ENCODE measurements at places on chromosomes 5 and 9.
A peak's percentile ranks its signal among the peaks of the same experiment; 100 is the strongest.

DNA sequence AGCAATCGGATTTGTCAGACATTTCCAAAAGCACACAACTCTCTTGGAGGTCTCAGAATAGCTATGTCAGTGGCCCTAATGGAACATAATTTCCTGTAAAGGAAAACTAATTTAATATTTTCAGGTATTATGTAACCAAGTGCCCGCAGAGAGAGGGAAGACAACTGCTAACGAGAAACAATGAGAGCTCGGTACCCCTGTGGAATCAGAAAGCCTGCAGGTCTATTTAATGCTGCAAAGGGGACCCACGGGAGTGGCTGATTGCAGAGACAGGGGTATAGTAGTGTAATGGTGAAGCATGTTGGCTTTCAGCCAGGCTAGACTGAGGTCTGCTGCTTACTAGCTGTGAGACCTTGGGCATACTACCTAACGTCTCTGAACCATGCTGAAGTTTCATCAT lies 508.1 kb upstream of the BRINP1 start:
- DNase-seq = no peak

- DNase-seq = peak; percentile 86
Observed at GRCh38 chr9:105007143-105007542, 79.2 kb upstream of the ABCA1 start.

DNA sequence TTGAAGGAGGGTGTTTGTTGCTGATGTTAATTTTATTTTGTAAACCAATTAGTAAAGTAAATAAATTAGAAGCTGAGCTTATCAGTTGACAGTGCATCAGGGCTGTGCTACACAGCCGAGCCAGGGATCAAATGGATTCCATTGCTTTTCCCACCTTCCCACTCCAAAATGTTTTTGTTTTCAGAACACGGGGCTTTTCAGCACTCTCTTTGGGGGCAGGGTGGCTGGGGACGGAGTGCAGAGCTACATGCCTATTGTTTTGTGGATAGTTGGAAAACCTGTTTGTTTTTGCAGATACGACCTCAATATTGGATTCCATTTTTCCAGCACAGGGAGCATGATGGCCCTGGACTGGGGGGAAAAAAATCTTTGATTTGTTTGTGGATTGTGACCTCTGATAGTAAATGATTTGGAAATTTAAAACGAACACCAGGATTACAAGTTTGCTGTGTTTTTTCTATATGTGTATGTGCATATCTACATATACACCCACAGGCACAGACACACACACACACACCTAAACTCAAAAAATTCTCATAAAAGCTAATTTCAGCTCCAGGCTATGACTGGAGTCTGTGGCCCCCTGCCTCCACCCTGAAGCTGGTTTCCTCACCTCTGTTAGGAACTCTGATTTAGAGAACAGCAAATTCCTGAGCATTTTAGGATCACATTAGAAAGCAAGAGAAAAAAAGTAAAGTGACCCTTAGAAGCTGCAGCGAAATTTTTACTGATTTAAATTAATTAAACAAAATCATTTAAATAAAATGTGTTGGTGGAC lies 371.7 kb upstream of the IRX2 start:
- no peak for DNase-seq

- no peak for DNase-seq
Observed at GRCh38 chr9:73059247-73059646, 92.4 kb upstream of the ANXA1 start.

GRCh38 chr5:107743373-107744000 lies 72.8 kb upstream of the EFNA5 start:
- DNase-seq = peak; percentile 80

- peak; percentile 82 for DNase-seq
Observed at GRCh38 chr5:14871214-14872069, at the start of gene ANKH. TSS of gene ANKH (minus strand) at chr5:14871778. CDS start at chr5:14871447, 331 bp downstream.

GRCh38 chr5:83342465-83342864 lies 129.1 kb upstream of the VCAN start:
- no peak for DNase-seq

DNA sequence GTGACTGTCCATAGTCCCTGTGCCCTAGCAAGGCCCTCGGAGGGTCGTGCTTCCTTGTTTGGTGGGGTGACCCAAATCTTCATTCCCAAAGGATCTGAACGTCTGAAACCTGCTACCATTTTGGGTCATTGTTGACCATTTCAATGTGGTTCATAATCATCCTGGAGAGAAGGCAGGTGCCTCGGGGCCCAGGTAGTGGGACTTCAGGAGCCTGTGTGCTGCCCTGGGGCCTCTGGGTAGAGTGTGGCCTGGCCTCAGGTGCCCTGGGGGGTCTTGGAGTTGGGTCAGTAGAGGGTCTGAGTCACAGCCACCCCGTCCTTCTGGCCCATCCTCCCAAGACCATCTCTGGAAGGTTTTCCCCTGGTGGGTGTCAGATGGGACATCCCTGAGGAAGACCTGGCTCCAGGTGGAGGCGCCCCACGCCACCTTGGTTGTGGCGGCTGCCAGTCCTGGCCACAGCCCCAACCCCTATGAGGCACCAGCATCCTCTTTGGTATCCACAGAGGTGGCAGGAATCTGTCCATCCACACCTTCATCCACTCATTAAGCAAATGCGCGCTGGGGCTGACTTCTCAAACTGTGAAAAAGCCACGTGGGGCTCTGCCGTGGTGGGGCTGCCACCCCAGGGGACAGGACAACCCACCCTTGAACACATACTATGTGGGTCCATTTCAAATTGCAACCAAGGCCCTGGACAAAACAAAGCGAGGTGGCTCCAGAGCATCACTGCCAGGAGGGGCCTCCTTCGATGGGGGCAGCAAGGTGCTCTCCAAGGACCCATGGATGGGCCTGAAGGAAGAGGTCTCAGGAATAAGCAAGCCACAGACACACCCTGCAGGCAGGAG lies 41.6 kb upstream of the FCN1 start:
- no peak for DNase-seq

DNA sequence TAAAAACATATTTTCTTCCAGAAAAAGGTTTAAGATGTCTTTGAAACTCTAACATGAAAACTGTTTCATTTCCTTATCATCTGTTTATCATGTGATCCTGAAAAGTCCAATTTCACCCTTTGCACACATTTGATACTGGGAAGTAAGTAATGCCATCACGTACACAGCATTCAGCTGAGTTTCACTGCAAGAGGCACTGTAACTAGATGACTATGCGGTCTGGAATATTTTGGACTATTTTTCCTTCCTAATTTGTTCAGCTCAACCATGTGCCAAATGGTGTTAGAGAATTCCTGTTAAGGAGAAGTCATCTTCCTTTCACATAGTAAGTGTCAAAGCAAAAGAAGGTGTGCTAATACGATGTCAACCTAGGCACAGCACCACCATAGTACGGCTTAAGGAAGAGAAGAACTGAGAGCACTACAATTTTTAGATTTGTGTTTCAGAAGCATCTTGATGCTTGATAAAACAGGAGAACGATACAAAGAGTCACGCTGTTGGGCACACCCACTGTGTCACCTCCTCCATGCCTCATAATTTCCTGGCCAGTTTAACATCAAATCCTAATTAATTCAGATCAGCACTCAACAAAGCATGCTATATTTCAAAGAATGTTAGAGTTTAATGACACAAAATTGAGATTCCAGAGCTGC lies 77.5 kb downstream of the GNAQ start:
- no peak for DNase-seq

DNA sequence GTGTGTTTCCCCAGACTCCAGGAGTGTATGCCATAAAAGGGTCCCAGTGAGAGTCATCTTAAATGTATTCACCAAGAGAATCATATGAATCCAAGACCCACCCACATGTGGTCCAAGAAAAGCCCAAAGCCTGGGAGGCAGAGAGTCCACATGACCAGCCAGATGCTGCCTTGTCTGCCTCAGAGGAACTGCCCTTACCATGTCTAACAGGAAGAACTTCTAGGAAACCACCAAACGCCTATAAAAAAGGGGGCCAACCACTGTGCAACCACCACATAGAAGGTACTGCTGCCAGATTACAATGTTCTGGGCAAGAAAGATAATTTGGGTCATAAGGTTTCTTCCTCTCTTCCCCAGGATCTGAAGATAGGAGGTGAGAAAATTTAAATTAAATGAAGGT lies 129.8 kb upstream of the SLC24A2 start:
- DNase-seq = no peak

- no peak for DNase-seq
Observed at GRCh38 chr5:109907189-109907588, 217.5 kb downstream of the MAN2A1 start.

DNA sequence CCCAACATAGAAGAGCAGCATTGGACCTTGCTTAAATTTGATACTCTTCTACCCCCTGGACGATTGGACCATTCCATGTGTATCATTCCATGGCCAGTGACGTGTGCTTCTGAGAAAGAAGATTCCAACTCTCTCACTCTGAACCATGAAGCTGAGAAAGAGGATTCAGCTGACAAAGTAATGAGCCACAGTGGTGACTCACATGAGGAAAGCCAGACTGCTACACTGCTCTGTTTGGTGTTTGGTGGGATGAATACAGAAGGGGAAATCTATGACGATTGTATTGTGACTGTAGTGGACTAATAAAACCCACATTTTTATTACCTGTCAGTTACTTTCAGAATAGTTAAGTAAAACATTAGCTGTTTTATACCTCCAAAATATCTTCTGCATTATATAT lies 7.5 kb downstream of the HSPA5 start:
- peak; percentile 97 for DNase-seq

GRCh38 chr5:137743031-137743640 lies 7.2 kb upstream of the KLHL3 start:
- peak; percentile 72 for DNase-seq

GRCh38 chr9:132531710-132532570 lies 50.5 kb upstream of the BARHL1 start:
- no peak for DNase-seq

DNA sequence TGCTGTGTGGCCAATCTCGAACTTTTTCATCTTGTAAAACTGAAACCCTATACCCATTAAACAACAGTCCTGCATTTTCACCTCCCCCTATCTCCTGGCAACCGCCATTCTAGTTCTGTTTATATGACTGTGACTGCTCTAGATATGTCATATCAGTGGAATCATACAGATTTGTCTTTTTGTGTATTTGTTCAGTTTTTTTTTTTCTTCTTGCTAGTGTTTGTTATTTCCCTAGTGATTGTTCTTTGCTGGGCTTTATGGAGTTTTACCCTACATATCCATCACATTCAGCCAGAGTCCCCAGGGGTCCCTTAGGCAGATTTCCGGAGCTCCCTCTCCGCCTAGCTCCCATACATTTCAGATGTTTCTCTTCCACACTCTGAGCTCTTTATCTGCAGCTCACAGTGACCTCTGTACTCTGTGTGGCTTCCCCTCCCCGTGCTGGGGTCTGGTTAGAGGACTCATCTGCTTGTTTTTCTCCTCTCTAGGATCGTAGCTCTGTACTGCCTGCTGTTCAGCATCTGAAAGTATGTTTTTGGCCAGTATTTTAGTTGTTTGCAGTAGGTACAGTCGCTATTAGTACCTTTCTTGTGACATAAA lies 25.1 kb upstream of the CARTPT start:
- DNase-seq = no peak

DNA sequence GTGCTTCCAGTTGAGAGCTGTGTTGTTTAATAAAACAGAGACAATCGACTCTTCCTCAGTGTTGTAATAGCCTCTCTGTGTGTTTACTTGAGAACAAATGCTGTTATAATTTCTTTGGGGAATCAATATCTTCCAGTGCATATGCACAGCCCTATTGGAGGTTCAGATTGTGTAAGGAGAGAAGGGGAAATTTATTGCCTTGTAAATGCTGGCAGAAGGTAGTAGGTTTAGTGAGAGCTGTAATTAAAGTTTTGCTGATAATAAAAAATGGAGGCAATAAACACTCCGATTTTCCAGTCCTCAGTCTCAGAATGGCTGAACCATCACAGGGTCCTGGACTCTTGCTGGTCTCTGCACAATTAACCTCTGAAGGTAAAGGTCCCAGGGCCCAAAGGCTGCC lies 128.3 kb downstream of the C5orf15 start:
- DNase-seq = no peak

GRCh38 chr9:13750639-13751038 lies 471.1 kb upstream of the MPDZ start:
- no peak for DNase-seq

- no peak for DNase-seq
Observed at GRCh38 chr5:142107736-142108431, 695 bp upstream of the NDFIP1 start.

- DNase-seq = no peak
Observed at GRCh38 chr5:59020611-59021285, 437.9 kb downstream of the RAB3C start.

DNA sequence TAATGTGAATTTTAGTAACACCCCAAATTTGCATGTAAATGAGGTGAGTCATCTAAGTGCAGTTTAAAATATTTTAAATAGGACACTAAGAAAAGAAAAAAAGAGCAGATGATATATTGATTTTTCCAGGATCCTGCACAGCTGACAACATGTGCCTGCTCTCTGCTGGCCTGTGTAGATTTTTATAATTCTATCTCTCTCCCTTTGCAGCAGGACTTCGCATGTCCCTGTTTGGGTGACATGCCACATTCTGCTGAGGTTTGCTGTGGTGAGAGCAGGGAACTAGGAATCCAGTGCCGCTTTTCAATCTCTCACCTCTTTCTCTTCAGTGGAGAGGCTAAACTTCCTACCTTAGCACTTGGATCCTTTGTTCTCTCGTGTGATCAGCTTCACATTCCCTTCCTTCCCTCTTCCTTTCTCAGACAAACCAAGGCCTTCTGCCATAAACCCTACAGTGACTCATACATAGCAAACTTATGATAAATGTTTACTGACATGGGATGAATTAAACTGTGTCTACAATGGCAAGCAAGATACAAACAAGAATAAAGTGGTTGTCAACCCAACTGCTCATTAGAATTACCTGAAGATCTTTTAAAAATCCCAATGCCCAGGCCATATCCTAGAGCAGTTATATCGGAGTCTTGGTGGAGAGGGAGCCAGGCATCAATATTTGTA lies 198.8 kb upstream of the EFNA5 start:
- DNase-seq = peak; percentile 78

GRCh38 chr9:129962889-129963703 lies 79.9 kb downstream of the FNBP1 start:
- peak; percentile 68 for DNase-seq

DNA sequence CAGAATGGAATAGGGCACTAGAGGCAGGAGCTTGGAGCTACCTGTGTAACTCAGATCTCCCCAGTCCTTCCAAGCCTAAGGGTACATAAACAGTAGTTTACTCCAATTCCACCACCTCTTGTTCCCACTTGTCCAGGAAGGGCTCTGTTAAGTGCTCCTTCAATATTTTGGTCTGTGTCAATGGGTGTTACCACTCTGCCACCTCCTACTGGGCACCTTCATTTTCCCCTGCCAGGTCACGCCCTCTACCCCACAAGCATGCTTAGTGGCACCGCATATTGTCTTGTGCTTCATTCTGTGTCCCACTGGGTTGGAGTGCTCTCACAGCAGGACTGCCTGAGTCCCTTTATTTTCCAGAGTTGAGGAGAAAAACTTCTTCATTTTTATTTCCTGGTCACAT lies 459.8 kb downstream of the ARHGEF28 start:
- DNase-seq = no peak

GRCh38 chr5:118233606-118234005 lies 754.7 kb downstream of the DTWD2 start:
- no peak for DNase-seq

Measured in EL (cell line).